ENCODE measurements at places on chromosomes 2 and 18.

- no peak for DNase-seq
Measured at GRCh38 chr2:241375300-241375699, 19.2 kb downstream of the FARP2 start.

DNA sequence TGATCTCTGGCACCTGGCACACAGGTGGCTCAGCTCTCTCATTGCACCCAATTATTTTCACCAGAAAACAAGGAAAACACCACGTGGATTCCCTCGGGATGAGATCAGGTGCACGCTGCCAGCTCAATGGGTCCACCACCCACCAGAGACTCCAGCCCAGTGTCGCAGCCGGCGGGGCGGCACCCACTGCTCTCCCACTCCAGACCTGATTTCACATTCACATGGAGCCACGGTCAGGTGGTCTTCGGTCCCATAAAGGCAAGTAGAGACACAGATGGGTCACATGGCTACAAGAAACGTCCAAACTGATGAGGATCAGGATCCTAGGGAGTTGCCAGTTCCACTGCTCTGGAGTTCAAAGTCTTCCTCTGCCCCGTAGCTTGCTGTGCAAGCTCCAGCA is 217.6 kb downstream of the ANKRD30B start:
- no peak for DNase-seq

- DNase-seq: no peak
Measured at GRCh38 chr2:164802095-164802707, 39.4 kb downstream of the COBLL1 start.

DNA sequence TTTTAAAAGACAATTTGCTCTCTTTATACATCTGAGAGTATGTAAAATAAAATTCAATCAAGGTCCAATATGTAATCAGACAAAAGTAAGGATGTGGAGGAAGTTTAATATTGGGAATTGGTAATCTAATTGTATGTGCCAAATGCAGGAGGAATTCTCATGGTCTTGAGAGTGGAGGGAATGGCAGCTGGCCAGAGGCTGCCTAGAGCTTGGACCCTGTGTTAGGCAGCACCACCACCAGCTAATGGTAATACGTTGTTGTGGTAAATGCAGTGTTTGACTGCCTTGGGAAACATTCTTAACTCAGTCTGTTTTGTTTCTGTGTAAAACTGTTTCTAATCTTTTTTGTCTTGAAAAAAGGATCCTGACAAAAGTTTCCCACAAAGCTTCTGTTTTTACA is 30.0 kb downstream of the GALNT1 start:
- DNase-seq: no peak

Data from pancreas (tissue), 10 donors.